Sigmoid colon (tissue), 7 donors: ENCODE measurements at places on chromosomes 7 and 10.
A peak's percentile ranks its signal among the peaks of the same experiment; 100 is the strongest.

- DNase-seq, result no peak
Observed at GRCh38 chr7:156147104-156147503, 334.8 kb upstream of the SHH start.

DNA sequence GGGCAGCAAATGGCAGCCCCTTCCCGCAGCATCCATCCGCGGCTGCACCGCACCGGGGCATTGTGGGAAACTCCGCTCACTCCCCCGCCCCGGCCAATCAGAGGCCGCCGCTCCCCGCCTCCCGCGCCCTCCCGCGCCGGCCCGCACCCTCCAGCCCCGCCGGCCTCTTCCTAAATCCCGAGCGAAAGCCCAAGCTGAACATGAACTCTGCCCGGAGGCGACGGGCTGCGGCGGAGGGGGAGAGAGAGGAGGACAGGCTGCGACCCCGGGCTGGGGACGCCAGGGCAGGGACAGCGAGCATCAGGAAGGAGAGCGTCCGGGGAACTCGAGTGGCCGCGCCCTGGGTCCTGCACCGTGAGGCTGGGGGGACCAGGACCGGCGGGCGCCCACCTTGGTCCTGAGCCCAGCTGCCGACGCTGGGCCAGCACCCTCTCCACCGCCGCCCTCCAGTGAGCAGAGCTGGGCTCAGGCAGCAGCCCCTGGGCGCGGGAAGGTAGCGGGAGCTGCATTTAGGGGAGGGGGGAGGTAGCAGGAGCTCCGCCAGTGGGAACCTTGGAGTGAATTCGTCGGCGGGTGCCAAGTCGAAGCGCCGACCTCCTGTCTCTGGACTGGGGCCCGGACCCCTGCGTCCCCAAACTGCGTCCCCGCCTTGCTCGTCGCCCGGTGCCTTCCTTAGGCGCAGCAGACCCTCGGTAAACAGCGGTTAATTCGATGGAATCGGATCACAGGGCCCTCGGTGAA lies at the start of gene DGKI:
DGKI (minus strand) TSS at position 148 of the 741 bp plus-strand sequence.
- DNase-seq, result no peak

GRCh38 chr7:4835398-4836205 lies 26.2 kb downstream of the PAPOLB start:
- DNase-seq, result peak; percentile 54

- DNase-seq, result no peak
Observed at GRCh38 chr10:47137311-47137851, 162.6 kb upstream of the GDF10 start.

GRCh38 chr7:54544527-54545240 lies 2.5 kb downstream of the VSTM2A start:
- no peak for DNase-seq

DNA sequence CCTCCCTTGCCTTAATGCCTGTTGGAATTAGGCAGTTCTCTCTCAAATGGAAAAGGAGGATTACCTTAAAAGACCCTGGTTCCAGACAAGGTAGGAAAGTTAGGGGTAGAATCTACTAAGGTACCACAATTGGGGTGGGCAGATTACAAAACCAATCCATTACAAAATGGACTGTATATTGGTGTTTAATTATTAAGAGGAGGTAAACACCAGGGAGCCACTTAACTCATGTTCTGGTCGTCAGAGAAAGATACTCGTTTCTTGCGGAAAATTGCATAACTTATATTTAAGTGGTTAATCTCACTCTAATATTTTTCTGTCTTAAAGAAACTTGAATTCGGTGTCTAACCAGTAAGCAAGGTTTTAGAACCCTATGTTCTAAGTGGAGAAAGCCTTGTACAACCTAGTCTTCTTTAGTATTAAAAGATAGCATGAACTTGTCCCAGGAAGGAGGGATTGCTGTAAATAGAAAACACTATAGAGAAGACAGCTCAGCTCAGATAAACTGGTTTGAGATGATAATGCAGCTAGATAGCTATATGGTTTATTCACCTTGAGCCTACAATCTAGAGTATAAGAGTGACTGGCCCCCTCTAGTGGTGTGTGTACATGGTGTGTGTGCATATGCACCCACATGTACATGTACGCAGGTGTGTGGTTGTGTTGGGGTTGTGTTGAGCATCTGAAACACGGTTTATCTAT lies 58.0 kb upstream of the STRIP2 start:
- no peak for DNase-seq

DNA sequence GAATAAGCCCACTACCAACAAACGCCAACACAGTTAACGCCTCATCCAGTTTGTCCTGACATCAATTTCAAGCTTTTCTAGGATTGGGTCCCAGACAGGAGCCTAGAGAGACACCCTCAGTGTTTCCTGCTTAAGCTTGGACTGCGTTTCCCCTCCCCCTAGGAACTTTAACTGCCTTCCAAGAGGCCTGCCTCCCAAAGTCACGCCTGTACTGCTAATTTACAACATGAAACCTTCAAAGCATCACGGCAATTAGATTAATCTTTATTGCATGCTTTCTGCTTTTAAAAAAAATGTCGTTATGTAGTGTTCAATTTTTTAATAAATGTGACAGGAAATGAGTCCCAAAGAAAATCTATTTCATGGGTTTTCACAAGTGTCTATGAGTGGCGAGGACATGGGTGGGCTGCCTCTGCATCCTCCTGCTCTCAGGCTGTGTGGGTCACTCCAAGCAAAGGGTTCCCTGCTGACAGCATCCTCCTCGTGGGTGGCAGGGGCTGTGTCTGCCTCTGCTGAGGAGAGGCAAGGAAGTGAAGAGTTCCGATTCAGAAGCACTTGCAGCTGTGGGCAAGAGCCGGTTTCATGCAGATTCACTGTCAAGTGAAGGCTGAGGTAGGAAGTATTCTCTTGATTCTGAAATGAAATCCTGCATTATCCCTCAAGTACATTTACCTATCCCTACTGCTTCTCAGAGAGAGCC lies 193.0 kb upstream of the KMT2E start:
- DNase-seq, result no peak

DNA sequence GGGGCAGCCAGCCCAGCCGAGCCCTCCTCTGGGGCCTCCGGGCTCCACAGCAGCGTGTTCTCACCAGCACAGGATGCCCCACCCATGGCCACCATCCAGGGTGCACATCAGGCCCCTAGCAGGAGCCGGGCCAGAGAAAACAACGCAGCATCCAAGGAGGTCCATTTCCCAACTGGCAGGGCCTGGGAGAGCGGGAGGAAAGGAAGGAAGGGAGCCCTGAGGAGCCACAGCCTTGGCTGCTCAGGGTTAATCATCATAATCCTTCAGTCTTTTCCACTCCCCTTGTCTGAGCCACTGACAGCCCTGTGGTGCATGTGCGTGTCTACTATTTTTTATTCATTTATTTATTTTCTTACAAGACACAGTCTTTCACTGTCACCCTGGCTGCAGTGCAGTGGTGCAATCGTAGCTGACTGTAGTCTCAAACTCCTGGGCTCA lies 3.6 kb downstream of the PLAC9 start:
- DNase-seq, result peak; percentile 88
